ENCODE measurements at places on chromosomes 5 and 9.

DNA sequence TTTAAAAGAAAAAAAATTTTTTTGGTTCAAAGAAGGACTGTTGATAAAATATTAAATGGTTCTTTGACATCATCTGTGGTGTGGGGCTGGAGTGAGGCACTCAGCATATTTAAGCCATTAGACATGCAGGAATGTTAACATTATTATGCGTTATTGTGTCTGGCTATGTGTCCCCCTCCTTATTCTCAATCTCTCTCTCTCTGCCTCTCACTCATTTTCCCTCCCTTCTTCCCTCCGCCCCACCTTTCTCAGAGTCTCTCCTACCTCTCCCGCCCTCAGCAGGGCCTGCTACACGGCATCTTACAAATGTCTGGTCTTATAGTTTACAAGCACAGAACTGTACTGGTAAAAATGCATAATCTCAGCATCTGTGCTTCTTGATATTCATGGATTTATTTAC is 287.8 kb upstream of the TMEM161B start:
- no peak for DNase-seq

DNA sequence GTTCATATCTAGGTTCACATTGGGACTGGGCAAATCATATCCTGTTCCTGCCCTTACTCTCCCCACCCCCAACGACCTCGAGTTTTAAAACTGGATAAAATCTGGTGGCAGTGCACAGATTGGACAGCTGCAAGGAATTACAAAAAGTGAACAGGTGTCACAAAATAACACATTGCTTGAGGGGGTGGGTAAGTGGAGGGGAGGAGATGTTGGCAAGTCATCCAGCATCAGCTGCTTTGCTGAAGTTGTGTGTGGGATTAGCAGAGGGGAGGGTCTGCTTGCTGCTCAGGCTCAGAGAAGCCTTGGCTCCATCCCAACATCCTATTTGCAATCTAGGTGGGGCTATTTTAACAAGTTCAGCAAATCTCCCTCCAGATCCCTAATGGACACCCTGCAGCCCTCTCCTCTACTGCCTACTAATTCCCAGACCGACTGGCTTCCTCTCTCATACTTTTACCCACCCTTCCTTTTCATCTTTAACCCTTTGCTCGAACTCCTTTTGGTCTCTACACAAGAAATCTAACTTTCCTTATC is 39.8 kb upstream of the SLC24A2 start:
- DNase-seq, result no peak

DNA sequence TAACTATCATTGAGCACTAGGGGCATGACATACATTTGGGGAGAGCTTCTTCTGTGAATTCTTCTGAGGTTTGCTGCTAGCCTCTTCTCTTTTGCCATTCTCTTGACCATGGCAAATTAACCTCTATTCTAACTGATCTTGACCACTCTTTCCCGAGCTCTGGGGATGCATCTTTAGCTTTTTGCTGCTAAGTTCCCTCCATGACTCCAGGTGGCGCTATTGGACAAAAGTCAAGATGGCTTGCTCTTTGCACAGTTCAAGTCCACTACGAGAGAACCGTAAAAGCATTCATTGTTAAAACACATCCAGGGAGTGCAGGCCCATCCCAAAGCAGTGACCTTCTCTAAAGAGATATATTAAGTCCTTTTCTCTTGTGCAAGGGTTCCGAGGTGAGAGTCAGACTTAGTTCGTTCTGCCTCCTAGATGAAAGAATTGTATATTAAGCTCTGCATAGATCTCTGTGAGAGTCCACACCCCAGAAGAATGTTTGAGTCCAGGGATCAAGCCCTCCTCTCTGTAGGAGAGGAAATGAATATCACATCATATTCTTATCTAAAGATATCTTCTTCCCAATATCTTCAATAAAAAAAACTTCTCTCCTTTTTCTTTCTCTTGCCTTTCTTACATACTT is 1152.9 kb upstream of the CDH6 start:
- DNase-seq, result peak; percentile 78

- no peak for DNase-seq
Measured at GRCh38 chr9:5453673-5454072, 3.3 kb downstream of the CD274 start.

DNA sequence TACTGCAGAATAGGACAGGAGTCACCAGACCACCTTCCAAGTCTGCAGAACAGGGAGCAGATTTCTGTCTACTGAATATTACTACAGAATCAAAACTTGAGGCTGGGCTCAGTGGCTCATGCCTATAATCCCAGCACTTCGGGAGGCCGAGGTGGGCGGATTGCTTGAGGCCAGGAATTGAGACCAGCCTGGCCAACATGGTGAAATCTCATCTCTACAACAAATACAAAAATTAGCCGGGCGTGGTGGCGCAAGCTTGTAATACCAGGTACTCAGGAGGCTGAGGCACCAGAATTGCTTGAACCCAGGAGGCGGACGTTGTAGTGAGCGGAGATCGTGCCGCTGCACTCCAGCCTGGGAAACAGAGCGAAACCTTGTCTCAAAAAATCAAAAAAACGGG is 710.8 kb upstream of the WWC1 start:
- DNase-seq, result no peak

GRCh38 chr9:137295238-137295811 is 6.7 kb downstream of the NRARP start:
- no peak for DNase-seq

DNA sequence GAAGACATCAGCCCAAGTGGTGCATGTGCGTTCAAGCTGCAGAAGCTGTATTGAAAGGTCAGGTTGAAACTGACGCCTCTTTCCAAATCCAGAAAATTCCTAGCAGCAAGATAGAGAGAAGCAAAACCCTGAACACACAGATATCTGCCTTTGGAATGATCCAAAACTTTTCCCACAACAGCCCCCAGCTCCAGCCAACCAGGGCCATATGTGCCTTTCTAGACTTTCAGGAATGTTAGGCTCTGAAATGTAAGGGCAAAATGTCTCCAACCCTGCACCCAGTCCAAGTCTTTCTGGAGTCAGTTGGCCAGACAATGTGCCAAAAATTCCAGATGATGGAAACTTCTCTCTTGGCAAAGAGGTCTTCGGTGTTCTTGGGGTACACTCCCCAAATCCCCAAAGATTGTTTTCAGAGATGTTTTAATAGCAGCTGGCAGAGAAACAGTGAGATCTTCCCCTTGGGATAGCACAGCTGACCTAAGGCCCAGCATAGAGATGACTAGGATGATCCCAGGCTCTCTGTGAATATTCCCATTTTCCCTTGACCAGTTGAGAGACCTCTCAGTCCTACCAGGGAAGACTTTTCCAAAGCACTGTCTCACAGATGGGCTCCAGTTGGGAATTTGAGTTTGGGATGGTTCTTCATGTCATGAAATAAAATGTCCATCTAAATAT is 440.4 kb upstream of the CD180 start:
- no peak for DNase-seq

DNA sequence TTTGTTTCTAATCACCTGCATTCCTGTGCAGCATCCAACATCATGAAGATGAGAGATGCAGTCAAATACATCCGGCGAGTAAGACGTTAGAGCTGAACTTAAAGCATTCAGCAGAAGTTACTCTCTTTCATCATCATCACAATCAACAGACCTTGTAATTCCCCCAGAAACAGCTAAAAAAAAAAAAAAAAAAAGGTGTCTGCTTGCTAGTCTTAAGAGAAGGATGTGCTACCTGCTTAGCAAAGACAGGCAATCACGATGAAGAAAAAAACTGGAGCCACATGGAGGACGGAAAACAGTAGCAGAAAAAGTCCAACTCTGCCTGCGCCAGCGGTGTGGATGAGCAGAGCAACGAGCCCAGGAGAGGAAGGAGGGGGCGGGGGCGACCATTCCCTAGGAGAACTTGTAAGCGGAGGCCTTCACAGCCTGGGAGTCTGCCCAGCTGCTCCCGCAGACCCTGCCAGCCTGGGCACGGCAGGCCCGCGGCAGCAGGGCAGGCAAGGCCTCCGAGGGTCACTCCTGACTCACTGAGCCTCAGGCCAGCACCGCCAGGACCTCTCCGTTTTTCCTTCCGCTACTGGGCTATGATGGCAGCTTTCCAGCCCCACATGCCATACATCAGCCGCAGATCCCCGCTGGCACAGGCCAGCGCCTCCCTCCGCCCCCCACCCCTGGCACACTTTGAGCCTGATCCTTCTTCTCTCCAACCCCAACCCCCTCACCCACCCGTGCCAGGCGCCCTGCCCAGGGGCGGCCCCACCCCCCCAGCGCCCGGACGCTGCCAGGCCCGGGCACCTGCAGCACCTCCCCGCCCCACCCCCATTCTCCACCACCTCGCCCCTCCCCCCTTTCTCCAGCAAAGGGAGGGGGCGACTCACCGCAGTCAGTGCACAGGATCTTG is 1.4 kb downstream of the NRG2 start:
- peak; percentile 57 for DNase-seq

- no peak for DNase-seq
Measured at GRCh38 chr5:2131826-2132496, 249.2 kb upstream of the IRX4 start.

DNA sequence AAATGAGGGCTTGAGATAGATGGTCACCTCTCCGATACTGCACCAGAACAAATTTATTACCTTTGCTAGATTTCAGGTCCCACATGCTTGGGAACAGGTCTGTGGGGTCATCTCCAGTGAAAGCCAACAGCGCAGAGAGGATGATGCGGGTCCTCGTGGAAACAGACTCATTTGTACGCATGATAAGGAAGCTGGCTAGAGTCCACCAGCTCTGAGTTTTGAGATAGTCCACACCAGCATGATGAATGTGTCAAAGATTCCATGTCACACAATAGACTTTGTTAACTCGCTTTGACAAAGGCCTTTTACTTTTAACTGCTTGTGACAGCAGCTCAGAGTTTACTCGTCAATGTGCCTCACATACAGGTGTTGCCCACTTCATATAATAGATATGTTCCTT is 105.4 kb upstream of the TBCA start:
- no peak for DNase-seq

GRCh38 chr9:117787746-117788145 is 83.5 kb downstream of the TLR4 start:
- no peak for DNase-seq

- no peak for DNase-seq
Measured at GRCh38 chr9:23674016-23674585, 151.9 kb downstream of the ELAVL2 start.

DNA sequence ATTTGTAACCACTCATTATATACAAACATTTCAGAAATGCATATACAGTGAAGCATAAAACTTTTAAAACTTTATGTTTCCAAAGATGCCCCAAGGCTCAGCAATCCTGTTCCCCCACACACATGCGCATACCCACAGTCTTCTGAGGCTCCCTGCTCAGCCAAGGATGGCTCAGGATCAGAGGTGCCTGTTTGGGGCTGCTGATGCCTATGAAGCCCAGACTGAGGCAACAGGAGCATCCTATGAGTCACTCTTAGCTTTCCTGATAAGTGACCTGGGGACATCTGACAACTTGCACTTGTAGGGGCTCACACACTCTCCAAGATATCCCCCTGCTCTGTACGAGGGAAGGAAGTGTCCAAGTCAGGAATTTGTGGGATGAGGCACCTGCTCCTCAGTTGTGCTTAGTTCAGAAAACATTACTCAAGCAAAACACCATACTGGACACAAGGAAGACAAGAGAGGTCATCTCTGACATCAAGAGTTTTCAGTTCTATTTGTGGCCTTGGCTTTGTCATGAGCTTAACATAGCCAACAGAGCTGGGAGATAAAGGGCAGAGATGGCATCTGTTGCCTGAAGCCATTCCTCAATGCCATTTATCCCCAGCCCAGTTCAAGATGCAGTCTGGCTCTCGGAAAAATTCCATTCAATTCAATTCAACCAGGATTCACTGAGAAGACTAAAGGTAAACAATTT is 62.3 kb downstream of the NIPSNAP3B start:
- DNase-seq, result no peak

GRCh38 chr5:60435808-60436207 is 264.2 kb downstream of the DEPDC1B start:
- DNase-seq, result no peak

DNA sequence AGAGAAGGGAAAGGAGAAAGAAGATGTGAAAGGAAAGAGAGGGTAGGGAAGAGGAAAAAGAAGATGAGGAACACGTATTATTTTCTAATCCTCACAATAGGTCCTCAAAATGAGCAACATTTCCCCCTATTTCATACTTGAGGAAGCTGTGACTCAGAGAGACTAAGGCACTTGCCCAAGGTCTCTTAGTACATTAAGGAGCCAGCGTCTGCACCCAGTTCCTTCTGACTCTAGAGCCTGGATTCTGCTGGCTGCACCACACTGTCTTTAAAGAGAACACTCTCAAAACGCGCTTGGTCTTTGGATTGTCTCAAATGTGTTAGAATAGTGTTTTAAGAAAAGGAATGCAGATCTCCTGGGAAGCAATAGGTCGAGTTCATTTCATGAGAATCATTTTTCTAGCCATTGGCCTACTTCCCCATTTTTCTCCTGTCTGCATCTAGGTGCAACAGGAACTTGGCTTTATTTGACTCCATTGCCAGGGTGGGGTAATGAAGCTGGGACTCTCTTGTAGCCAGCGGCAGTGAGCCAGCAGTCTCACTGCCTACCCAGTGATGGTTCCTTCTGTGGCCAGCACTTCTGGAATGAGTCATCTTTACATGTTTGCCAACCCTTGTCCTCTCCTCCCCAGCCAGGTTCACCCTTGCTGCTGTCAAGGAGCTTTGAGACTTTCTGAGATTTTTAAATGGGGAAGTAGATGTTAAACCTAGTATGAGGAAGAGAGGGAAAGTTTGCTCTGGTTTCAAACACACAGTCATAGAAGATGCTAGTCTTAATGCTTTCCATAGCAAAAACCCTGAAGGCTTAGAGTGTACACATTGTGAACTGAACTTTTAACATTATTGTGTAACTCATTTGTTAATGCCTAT is 82.7 kb downstream of the DOCK8 start:
- no peak for DNase-seq

- DNase-seq, result no peak
Measured at GRCh38 chr9:27467486-27467885, 56.6 kb upstream of the IFNK start.

GRCh38 chr5:13987843-13988464 is 43.5 kb upstream of the DNAH5 start:
- peak; percentile 13 for DNase-seq

GRCh38 chr9:137449931-137450538 is 8.9 kb upstream of the ENTPD8 start:
- no peak for DNase-seq
